Cardiac septum (tissue), 1 donor: ENCODE measurements at places on chromosomes 3 and 15. TPM values are rescaled to one million over a fixed set of nuclear protein-coding genes. Genes with fewer than 3 reads are reported as not detected.

GRCh38 chr3:182007441-182007840 is 295.7 kb downstream of the SOX2 start:
- DNase-seq, result no peak

DNA sequence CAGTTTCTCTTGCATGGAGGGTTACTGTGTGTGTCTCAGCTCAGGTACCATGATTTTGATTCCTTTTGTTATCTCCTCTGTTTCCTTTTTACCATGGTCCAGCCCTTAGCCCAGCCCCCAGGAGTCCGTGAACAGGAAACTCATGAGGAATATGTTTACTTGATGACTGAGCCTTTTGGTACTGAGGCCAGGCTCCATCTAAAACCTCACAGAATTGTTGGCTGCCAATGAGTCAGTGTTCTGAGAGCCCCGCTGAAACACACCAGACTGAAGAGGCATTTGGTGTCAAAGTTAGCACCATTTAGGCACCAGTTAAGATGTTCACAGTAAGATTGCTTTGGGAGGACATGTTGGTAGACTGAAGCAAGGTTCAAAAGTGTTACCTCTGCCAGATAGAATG is 80.9 kb downstream of the DGKG start:
- DNase-seq, result no peak

DNA sequence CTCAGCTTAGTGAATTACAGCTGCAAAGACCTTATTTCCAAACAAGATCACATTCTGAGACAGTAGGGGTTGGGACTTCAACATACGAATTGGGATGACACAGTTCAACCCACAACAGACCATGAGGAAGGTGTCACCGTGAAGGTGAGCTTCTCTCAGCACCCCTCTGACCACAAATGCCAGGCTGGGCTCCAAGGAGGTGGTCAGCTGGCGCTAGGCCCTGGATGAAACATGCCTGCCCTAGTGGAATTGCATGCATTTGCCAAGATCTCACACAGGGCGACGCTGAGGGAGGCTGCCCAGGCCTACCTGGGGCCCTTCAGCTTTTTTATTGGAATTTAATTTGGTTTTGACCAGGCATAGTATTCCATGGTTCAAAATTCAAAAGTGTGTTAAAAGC is 1.8 kb downstream of the CFAP100 start:
- no peak for DNase-seq

DNA sequence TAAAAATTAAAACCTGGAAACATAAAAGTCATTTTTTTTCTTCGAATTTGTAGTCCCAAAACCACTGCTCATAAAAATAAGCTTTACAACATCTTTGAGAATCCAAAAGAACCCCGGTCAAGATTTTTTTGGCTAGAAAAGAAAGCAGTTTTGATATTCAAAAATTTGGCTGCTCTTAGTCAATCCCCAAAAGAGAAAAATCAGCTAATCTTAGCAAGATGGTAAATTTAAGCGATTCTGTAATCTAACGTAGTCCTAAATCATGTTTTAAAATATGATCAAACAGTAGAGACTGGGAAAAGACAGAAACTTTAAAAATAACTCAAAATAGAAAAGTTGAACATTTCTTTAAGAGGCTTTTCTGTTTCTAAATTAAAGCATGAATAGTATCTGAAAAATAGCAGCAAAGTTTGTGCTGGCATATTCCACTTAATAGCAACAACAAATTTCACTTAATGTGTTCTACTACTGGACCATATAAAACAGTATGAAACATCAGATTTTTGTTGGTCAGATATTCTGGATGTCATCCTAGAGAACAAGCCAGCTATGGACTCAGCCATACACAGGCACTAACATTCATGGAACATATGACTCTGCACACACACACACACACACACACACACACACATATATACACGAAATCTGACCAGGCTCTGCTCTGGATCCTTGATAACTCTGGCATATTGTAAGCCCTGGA is 19.1 kb upstream of the NR2F2 start:
- DNase-seq, result no peak

DNA sequence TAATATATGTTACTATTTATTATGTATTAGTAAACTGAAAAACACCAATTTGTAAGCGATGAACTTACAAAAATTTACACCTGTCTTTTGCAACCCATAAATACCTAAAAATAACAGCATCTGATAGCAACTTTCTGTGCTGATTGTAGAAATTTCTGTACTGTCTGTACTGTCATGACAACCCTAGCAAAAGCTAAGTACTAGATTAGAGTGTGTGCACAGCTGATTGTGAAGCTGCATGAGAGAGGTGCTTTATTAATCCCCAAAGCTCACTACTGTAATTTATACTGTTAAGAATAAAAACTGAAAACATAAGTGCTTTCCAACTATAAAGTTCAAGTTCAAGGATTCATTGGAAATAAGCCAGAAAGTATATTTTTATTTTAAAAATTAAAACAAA is 815 bp downstream of the BCL2A1 start:
- no peak for DNase-seq

DNA sequence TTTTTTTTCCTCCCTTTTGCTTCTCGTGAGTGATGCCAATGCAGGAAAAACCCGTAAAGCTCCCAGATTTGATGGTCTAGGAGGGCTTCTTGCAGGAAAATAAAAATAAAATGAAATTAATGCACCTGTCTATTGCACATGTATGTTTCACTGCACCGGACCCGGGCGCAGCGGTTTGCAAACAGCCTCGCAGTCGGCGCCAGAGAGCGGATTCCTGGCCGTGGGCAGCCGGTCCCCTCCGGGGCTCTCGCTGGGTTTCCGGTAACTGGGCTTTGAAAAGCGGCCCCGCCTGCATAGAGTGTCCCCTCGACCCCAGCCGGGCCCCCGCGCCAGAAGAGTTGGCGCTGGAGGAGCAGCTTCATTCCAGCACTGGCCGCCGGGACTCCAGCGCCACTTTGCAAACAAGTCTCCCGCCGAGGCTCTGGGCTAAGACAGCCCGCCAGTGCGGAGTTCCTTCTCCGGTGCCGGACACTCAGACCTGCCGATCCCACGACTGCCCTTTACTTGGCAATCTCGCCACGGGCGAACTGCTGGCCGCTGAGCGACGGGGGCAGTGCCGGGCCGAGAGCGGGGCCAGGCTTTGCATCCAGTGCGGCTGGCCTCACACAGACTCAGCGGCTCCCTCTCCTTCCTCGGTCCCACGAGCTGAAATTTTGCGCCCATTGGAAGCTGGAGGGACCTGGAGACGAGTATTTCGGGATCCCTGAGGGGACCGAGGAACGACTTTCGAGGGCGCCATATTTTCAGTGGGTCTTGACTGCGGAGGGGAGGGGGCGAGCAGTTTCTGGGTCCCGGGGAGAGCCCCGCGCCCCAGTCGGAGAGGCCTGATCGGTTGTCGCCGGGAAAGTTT is 225.9 kb upstream of the C2CD4B start:
- peak; percentile 78 for DNase-seq

GRCh38 chr3:96319166-96319565 is 495.2 kb upstream of the EPHA6 start:
- DNase-seq, result no peak

GRCh38 chr3:128970740-128971047 is 23.2 kb downstream of the CFAP92 start:
- DNase-seq, result no peak

GRCh38 chr3:100073714-100074307 is 40.5 kb downstream of the FILIP1L start:
- DNase-seq, result peak; percentile 76

DNA sequence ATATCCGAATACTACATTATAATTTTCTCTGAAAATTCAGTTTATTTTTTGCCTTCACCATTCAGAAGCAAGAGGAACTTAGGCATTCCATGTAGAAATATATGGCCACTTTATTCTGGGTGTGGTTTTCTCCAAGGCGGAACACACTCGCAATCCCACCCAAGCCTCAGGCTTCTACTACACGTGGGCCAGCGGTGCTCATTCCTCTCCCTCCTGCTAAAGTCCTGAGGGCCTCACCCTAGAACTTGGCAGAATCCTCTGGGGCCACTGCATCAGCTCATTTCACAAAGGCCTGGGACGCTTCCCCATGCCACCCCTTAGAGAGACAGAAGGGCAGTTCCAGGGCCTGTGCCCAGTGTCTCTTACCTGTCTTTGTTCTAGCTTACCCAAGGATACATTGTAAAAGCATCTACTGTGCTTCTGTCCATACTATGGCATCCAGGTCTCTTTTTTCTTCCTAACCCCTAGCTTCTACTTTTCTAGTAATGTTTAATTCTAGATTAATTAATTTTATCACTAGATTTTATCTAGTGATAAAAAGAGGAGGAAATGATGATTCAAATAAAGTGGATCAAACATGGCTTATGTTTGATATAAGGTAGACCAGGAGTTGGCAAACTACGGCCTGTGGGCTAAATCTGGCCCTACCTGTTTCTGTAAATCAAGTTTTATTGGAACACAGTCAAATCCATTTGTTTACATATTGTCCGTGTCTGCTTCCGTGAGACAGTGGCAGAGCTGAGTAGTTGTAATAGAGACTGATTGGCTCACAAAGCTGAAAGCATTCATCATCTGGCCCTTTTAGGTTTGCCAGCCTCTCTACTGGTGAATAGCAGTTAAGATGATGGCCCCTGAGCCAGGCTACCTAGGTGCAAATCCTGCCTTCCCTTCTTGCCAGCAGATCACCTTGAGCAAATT is 29.8 kb downstream of the LARS2 start:
- no peak for DNase-seq

- no peak for DNase-seq
Observed at GRCh38 chr3:70640481-70640880, 328.0 kb upstream of the MDFIC2 start.

DNA sequence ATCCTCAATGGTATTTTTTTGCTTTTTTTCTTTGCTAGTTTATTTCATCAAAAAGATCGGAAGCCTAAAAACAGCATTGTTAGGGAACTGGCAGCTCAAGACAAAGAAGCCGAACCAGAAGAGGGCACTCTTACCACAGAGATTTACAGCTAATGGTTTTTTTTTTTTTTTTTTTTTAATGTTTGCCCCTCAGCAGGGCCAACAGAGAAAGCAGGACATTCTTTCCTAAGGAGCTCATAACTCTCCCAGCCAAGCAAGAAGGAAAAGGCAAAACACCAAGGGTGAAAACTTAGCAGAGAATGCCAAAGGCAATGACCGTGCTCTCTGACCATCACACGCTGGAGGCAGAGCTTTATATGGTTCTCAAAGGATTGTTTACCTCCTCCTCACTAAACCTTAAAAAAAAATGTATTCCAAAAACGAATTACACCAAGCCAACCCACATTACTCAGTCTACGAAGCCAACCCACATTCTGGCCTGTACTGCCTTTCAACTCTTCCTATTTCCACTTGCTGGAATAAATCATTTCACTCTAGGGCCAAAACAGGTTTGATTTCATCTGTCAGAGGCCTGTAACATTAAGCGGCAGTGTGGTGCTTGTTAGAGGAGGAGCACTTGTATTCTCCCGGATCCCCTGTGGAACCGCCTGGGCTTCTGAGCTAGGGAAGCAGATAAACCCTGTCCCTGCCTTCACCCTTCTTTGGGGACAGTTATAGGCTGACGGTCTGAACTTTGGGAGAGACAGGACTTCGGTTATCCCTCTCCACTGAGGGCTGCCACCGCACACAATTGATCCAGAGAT is 35.6 kb upstream of the GYG1 start:
- DNase-seq, result no peak

DNA sequence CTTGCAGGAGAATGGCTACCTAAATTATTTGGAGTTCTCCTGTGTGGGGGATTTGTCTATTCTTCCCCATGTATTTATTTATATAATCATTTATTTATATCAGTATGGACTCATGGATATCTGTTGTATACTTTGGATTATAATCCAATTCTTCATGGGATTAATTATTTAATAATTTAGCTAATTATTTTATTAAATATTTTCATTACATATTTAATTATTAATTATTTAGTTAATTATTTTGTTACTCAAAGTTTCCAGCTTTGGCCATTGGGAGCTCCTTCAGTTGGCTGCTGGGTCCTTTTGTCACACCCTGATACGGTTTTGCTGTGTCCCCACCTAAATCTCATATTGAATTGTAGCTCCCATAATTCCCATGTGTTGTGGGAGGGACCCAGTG is 3.3 kb upstream of the PRR20G start:
- no peak for DNase-seq

Gene CHRNB4
- total RNA-seq, result not detected

Gene IQGAP1
- total RNA-seq, result 45.6 TPM
